ENCODE measurements at places on chromosomes 1 and 21. TPM values are rescaled to one million over a fixed set of nuclear protein-coding genes. Genes with fewer than 3 reads are reported as not detected.
A peak's percentile ranks its signal among the peaks of the same experiment; 100 is the strongest.

DNA sequence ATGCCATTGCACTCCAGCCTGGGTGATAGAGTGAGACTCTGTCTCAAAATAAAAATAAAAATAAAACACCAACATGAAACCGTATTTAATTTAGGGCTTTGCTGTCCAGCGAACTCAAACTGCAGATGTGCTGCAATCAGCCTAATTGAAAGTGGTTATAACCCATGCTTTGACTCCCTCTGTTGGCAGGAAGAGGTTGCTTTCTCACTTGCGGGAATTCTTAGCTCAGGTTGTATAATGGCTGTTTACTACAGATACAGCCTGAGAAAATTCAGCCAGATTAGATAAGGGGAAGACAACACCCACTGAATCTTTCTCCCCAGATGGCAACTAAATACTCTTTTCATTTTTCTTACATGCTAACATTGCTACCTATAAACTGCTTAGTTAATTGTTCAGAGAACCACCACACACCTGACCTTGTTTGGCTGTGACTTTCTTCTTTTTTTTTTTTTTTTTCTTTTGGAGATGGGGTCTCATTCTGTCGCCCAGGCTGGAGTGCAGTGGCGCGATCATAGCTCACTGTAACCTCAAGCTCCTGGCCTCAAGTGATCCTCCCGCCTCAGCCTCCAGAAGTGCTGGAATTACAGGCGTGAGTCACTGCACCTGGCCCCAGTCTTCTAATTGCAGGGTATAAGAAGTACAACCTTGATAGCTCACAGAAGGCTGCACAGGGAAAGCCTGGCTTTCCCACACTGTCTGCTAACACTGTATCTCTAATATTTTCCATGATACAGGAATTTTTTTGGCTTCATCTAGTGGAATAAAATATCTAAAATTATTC is 34.6 kb downstream of the DNTTIP2 start:
- peak; percentile 77 for DNase-seq

DNA sequence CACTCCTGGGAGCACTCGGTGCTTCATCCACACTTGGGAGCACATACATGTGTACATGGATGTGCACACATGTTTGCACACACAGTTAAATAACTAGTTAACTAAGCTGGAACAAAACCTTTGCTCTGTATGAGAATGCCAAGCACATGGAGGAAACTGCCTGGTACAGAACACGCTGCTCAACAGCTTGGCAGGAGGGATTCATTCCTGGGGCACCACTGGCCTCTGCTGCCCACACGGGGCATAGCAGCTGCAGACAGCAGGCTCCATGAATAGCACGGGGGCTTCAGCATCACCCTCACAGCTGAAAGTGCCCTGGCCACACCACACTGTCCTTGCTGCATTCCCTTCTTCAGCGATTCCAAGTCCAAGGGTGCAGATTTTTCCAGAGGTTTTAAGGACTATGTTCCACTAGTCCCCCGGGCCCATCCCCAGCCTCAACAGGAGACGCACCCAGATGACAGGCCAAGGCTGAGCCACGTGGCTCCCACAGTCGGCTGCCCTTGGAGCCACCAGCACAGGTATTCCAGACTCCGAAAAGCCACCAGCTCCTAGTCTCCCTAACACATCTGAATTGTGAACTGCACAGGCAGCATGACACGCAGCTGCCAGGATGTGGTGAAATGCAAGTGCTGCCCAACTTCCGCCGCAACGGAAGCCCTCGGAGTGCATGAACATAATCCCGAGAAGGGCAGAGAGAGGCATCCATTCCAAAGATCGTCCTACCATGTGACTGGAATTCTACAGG is 16.9 kb downstream of the NPHP4 start:
- DNase-seq: peak; percentile 50

GRCh38 chr1:200886594-200886993 is 8.1 kb upstream of the INAVA start:
- DNase-seq: no peak

Gene RNF186
- total RNA-seq: not detected

DNA sequence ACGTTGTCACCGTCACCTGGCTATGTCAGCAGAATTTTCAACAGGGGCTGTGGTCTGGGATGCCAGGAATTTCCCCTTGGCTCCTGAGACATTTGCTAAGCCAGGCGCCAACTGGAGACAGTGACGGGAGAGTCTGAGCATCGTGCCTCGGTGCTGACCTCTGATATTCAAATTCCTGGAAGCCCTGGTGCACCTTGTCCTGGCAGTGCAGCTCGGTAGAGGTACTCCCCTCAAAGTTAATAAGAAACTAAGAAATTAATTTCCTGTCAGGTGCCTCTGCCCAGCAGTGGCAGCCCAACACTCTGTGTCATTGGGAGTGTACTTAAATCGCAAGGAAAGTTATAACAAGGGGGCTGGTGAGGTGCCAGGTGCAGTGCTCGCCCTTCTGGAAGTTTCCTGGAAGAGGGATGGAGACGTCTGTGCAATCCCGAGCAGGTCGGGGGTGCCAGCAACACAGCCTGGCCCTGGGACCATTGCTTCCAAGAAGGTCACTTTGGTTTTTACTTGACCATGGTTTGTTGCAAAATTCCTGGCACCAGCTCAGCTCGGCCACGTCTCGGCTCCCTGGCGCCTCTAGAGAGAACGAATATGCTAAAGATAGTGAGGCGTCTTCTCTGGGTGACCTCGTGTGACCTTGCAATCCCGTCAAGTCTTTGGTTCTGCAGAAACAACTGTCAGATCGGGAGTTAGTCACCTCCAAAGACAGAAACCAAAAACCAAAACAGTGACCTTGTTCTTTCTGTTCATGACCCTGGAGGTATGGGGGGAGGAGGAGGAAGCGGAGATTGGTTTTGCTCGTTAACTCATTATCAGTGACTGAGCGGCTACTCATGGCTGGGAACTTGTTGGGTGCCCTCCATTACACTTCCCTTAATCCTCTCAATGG is 149.5 kb upstream of the VAMP3 start:
- DNase-seq: peak; percentile 76

Gene PDE4B
- total RNA-seq: 6.8 TPM

- DNase-seq: no peak
These were observed 79.3 kb downstream of the USP25 start for GRCh38 chr21:15809065-15809464.

Gene ALG6
- total RNA-seq: 14.2 TPM

- peak; percentile 6 for DNase-seq
These were observed 16.5 kb downstream of the CLDN19 start for GRCh38 chr1:42723511-42723910.

DNA sequence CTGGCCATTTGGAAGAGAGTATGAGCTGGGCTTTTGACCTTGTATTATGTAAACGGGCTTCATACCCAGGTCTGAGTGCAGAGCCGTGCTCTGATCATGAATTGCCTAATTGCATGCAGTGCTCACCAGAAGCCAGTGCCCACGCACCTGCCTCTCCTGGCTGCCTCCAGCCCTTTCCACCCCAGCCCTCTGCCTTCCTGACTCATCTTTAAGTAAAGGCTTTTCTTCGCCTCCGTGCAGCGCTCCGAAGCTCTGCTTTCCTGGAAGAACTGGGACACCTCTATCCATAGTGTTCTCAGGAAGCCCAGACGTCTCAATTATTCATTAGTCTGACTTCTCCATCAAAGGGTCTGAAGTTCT is 413.7 kb downstream of the PTPRU start:
- DNase-seq: no peak

GRCh38 chr21:32861866-32862265 is 90.3 kb upstream of the PAXBP1 start:
- peak; percentile 56 for DNase-seq

DNA sequence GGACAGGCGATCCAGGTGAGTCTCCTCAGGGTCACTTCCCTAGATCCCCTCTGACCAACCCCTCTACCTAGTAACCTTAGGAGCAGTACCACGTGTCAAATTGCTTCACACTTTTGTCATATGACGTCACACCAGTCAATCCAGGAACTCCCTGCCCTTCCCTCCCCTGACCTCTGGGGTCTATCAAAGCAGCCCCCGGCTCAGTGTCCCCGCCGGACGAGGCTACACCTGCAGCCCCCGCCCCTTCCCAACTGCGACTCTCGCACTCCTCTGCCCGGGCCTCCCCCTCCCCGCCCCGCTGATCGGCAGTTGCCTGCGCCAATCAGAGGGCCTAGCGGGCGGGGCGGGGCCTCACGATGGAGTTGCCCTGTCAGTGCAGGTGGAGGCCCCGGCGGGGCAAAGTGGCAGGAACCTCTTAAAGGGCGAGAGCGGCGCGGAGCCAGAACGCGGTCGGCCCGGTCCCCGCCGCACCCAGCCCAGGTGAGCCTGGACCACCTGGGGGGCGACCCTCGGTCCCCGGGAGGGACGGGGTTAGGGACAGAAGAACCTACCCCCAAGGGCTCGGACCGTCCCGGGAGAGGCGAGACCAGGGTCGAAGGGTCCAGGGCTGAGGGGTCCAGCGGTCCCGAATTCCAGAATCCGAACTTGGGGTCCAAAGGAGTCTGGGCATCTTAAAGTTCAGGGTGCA is 27.5 kb upstream of the EPB41 start:
- DNase-seq: no peak

DNA sequence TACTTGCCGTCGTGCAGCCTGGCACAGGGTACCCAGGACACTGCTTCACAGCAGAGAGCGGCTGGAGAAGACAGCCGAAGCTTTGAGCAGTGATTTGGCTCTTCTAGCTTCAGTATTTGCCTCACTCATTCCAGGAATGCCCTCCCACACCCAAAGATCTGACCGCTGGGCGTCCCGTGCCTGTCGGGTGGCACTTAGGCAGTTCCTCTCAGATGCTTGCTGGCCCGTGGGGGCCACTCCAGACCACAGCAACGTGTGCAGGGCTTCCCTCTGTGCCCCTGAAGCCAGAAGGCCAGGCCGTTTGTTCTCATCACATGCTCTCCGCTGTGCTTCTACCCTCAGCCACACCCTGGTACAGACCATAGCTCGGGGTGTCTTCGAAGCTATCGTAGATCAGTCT is 17.0 kb downstream of the RRP1B start:
- DNase-seq: no peak

- no peak for DNase-seq
These were observed 277.6 kb downstream of the PBX1 start for GRCh38 chr1:164836614-164837018.

- DNase-seq: no peak
These were observed 28.1 kb downstream of the QSOX1 start for GRCh38 chr1:180182643-180183311.

Gene DYNLT4
- total RNA-seq: 0.19 TPM

GRCh38 chr1:98991127-98992012 is 13.3 kb downstream of the PLPPR5 start:
- DNase-seq: peak; percentile 95

Gene ITLN1
- total RNA-seq: not detected

Gene SPRR1B
- total RNA-seq: not detected

Gene HTR6
- total RNA-seq: not detected

Gene CRYAA
- not detected for total RNA-seq

Gene SPAG17
- total RNA-seq: not detected

GRCh38 chr1:46285730-46286477 is 17.5 kb downstream of the LRRC41 start:
- peak; percentile 95 for DNase-seq

GRCh38 chr1:187903223-187903622 is 1074.5 kb downstream of the PLA2G4A start:
- DNase-seq: no peak

Measured in LHCN-M2 (cell line).